ENCODE measurements at places on chromosomes 1 and 21.

GRCh38 chr1:10714337-10715114 is 81.9 kb downstream of the CASZ1 start:
- no peak for DNase-seq

DNA sequence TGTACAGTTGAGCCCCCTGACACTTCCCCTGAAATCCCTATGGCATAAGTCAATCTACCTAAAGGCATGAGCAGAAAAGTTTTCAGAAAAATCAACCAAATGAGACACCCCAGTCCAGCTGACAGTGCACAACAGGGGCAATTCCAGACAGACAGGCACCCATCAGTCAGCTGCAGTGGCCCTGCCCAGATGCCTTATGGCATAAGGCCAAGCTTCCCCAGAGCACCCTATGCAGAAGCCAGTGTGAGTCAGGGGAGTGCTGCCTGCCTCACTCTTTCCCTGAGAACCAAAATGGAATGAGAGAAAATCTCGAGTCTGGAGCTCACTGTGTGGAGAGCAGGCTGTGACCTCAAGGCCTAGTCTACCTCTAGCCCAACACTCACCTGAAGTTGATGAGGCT is 38.1 kb downstream of the MRAP start:
- no peak for DNase-seq

DNA sequence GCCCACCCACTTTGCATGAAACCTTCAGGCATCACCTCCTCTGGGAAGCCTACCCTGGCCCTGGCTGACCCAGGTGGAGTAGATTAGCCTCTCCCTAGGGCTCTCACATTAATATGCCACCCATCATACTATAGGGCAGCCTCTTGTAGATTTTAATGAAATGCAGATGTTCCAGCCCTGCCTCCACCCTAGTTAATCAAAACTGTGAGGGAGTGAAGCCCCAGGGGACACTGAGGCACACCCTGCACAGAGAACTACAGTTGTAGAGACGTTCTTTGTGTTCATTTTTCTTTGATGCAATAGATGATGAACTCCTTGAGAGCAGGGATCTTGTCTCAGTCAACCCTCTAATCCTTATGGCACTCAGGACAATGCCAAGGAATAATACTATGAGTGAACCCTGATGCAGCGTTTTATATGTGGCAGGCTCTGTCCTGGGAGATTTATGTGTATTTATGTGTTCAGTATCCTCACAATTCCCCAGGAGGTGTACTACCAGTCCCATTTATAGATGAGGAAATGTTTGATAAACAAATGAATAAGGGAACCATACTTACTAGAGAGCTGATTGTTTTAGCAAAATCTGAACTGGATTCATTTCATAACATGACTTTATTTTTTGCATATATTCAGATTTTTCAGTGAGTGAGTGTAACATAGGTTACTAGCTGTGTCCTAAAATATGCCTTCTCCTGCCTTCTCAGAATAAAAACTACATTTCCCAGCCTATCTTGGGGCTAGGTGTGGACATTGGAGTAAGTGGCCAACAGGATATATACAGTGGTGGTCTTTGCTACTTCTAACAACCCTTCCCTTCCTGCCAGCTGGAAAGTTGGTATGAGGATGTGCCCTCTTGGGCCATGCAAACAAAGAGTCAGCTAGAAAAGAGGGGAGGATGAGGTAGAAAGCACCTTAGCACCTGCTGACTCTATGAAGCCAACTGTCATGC is 23.5 kb upstream of the PRELP start:
- no peak for DNase-seq

DNA sequence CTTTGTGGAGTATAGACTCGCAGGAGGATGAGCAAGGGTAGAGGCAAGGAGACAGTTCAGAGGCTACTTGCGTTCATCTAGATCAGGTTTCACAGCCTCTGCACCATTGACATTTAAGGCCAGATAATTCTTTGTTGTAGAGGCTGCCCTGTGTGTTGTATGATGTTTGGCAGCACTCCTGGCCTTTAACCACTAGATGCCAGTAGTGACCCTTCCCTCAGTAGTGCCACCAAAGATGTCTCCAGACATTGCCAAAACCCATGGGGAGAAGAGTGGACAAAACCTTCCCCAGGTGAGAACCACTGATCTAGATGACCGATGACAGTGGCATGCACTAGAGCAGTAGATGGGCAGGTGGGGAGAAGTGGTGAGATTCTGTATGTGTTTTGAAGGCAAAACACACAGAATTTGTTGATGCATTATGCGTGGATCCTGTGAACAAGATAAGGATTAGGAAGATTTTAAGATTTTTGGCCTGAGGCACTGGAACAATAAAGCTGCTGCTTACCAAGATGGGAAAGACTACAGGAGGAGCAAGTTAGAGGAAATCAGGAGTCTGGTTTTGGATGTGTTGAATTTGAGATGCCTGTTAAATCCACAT is 9.9 kb upstream of the COG2 start:
- DNase-seq = no peak

GRCh38 chr1:162605225-162605927 is 26.9 kb upstream of the DDR2 start:
- peak; percentile 86 for DNase-seq

DNA sequence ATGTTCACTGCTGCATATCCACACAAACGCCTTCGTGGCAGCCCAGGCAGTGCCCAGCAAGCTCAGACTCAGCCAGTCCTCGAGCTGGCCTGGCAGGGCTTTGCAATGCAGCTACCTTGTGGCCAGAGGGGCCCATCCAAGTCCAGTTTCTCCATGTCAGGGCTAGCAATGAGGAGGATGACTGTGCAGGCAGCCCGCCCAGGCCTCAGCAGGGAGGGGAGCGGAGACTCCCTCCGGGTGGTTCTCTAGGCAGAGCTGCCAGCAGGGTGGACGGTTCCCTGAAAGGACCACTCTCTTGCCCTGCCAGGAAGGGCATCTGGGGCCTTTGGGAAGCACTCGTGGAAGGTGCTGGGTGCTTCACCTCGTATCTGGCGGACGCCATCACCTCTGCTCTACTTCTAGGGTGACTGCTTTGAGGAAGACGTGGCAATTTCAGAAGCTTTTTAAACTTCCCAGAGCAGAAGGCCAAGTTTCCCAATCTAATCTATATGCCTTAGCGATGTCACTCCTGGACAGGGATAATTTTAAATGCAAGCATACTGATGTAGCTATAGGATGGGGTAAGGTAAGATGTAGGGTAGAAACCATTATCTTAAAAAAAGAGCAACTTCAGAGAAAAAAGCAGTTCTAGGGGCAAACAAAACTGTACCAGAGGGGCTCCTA is 56.2 kb downstream of the RUNX1 start:
- DNase-seq = no peak

- DNase-seq = no peak
Measured at GRCh38 chr1:18110598-18110939, 3.0 kb downstream of the IGSF21 start.

DNA sequence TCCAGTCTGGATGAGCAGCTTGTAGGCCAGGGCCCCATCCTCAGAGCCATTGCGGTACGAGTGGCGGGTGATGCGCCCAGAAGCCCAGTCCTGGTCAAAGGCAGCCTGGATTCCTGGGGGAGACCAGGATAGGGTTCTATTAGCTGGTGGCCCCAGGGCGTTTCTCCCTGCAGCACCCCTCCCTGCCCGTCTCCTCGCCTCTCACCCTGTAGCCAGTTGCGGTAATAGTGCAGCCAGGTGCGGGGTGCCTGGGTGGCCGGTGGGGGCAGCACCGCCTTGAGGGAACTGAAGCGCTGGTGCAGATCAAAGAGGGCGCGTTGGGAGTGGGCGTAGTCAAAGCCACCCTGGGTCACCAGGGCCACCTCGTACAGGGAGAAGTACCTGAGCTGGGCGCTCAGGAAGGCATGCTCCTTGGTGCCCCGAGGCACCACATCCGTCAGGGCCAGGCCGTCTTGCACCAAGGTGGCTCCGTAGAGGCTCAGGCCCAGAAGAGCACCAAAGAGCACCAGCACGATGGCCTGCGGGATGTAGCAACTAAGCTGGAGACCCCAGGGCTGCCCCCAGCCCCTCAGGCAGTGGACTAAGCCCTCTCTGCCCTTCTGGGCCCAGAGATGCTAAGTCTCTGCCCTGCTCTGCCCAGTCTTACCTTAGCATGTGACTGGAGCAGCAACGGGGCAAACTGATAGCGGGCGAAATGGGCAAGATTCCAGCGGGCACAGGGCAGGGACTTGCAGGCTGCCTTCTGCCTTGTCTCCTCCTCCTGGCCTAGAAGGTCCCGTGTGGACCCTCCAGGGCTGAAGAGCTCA is 15.7 kb downstream of the PTCH2 start:
- DNase-seq = no peak

DNA sequence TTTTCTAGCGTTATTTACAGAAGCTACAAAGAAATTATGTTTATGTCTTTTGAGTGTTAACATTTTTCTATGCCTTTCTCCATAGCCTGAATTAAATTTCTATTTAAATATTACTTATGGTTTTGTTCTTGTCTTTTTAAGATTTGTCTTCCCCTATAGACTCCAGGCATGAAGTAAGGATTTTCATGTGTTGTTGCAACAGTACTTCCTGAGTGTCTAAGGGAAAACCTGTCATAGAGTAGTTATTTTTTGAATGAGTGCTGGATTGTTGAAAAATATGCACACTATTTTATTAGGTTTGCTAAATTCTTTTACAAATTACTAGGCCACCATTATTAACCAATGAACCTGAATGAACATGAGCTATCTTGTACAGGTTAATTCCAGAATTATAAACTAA is 27.1 kb downstream of the SAMSN1 start:
- no peak for DNase-seq

DNA sequence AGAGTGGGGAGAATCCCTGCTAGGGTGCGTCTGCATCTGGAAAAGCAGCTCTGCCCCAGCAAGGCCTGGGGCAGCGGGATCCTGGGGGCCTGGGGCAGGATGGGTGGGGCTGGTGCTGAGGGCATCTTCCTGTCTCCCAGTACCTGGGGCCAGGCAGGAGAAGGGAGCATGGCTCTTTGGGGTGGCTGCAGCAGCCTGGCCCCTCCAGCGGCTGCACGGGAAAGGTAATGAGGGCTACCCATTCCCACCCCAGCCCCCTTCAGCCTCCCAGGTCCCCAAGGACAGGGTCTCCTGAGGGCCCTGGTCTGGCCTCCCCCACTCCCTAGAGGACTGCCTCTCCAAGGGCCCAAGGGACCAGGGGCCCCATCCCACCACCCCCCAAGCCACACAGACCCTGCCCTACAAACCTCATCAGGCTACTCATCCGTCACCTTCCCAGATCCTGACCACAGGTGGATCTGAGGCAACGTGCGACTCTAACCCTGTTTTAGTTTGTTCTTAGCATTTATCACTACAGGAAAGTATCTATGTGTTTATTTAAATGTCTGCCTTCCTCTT is 910 bp upstream of the ANKRD65 start:
- no peak for DNase-seq

GRCh38 chr1:24773618-24774017 is 28.4 kb downstream of the CLIC4 start:
- DNase-seq = no peak

GRCh38 chr21:34580181-34580700 is 34.7 kb downstream of the RCAN1 start:
- no peak for DNase-seq

- no peak for DNase-seq
Measured at GRCh38 chr21:45550522-45551210, 8.4 kb upstream of the SLC19A1 start.

DNA sequence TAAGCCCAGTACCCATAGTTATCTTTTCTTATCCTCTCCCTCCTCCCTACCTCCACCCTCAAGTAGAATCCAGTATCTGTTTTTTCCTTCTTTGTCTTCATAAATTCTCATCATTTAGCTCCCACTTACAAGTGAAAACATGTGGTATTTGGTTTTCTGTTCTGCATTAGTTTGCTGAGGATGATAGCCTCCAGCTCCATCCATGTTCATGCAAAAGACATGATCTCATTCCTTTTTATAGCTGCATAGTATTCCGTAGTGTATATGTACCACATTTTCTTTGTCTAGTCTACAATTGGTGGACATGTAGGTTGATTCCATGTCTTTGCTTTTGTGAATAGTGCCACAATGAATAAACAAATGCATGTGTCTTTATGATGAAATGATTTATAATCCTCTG is 55.2 kb downstream of the PRKACB start:
- DNase-seq = no peak

DNA sequence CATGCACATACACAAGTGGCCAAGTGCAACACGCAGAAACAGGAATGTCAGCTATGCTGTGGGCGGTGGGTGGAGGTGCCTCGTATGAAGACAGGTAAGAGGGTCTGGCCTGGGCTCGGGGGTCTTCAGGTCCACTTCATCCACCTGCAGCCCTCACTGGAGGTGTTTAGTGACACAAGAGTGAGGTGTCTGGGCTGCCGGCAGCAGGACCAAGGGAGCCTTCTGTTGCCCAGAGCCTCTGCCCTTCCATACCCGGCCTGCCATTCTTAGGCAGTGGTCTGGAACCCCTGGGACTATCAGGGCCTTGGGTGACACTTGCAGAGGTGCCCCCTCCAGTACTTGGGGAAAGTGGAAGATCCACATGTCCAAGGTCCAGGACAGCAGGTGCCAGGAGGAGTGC is 21.7 kb upstream of the ACTRT2 start:
- DNase-seq = no peak

DNA sequence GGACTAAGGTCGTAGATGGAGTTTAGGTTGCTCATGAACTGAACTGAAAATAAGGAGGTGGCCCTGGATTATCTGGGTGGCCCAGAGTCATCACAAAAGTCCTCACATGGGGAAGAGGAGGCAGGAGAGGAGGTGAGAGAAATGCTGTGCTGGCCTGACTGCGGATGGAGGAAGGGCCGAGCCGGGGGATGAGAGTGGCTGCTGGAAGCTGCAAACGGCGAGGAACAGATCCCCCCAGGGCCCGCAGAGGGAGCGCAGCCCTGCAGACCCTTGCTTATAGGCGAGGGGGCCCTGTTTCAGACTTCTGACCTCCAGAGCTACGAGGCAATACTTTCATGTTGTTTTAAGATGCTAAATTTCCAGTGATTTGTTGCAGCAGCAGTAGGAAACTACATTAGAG is 102.7 kb upstream of the C1orf174 start:
- DNase-seq = no peak

- DNase-seq = peak; percentile 87
Measured at GRCh38 chr1:90402893-90403849, 313.9 kb downstream of the BARHL2 start.

- DNase-seq = no peak
Measured at GRCh38 chr1:202343652-202344349, 2.1 kb upstream of the UBE2T start.

- no peak for DNase-seq
Measured at GRCh38 chr21:42525676-42526378, 12.2 kb downstream of the SLC37A1 start.

DNA sequence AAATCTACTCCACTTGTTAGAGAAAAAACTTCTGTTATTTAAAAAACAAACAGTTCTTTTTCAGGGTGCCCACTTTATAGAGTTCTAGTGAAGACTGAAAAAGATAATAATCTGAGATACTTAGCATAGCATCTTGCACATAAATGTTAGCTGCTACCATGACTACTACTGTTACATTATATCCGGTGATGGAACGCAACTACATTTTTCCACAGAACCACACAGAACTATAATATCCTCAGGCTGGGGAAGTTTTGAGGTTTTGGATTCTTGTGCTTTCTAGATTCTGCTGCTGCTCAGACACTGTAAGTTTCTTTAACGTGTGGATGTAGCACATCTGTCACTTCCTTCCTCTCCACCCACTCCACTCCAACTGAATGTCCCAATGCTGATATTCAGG is 110.3 kb downstream of the PTPN14 start:
- peak; percentile 62 for DNase-seq

Measured in fibroblast of skin of left biceps (primary cell).